ENCODE measurements at places on chromosomes 6 and 20.

DNA sequence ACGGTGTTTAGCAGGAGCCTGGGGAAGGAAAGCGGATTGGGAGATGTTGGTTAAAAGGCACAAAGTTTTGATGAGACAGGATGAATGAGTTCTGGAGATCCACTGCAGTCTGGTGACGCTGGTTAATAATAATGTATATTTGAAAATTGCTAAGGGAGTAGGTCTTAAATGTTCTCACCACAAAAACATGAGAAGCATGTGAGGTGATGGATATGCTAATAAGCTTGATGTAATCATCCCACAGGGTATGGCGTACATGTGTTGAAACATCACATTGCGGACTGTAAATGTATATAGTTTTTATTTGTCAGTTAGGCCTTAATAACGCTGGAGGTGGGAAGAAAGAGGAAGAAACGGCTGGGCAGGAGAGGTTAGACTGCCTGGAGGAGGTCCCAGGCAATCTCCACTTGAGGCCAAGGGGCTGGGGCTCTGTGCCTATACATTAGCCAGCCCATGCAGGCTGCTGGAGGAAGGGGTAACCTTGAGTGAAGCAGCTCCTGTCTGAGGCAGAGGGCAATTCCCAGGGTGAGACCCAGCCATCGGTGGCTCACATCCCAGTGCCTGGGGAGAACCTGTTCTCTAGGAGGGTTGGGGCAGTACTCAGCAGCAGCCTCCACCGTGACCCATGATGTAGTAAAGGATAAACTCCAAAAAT, 188.2 kb upstream of the QKI start:
- no peak for DNase-seq

DNA sequence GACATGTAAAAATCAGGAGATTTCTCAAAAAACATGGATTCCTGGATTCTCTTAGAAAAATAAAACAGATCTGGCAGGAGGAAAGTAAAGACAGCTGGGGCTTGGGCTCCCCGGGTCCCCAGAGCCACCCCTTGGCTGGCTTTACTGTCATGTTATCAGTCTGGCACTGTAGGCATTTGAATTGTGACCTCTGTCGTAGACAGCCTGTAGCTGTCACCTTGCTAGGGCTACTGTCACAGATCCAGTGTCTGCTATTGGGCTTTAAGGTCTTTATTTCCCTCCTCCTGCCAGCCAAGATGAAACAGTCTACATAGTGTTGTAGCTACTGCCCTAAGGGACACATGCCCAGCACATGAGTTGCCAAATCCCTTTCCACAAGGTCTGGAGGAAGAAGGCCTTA, 37.5 kb downstream of the ABRACL start:
- no peak for DNase-seq

DNA sequence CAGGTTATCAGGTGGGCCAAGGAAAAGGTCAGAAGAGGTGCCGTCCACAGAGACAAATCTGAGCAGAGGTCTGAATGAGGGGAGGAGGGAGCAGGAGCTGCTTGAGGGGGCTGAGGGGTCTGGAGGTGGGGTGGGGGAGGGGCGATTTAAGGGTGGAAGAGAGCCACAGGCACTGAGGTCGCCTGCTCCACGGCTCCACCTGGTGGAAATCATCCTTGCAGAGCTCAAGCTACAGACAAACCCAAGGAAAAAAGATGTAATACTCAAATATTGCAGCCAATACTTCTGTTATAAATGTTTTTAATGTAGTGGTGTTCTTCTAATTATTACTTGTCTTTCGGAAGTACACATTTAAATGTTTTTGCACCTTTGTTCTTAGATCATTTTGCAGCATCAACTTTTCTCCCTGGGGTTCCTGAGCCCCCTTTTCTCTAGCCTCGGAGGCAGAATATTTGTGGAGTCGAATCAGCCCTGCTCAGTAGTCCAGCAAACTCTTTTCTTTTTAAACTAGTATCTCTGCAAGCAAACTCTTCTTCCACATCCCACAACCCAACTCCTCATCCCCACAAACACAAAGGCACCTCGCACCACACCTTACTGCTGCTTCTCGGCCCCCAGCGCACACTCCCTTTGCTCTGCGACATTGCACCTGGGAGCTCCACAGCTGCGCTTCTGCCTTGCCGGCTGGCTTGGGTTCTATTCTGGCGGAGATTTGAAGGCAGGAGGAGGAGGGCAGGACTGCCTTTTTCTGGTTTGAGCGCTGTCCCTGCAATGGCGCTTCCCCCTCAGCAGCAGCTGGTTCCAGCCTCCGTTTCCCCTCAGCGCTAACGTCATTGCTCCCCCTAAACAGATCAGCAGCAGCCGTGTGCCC, 51.0 kb upstream of the TFAP2A start:
- no peak for DNase-seq

- DNase-seq = no peak
Observed at GRCh38 chr20:36434383-36434782, 106.9 kb upstream of the MYL9 start.

DNA sequence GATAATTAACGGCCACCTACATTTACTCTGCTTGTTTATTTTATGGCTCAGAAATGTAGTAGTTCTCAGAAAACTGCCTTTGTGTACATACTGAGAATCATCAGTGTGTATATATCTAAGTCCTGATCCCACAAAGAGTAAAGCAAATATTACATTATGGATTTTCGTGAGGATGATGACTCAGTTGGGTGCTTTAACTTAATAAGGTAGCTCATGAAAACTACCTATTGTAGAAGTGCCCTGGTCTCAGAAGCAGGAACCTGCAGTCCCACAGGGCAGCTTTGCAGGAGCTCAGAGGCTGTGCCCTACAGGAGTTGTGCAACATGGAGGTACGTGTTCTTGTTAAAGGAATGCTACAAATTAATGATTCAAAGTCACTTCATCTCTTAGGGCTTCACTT, 108.2 kb downstream of the PLG start:
- no peak for DNase-seq

DNA sequence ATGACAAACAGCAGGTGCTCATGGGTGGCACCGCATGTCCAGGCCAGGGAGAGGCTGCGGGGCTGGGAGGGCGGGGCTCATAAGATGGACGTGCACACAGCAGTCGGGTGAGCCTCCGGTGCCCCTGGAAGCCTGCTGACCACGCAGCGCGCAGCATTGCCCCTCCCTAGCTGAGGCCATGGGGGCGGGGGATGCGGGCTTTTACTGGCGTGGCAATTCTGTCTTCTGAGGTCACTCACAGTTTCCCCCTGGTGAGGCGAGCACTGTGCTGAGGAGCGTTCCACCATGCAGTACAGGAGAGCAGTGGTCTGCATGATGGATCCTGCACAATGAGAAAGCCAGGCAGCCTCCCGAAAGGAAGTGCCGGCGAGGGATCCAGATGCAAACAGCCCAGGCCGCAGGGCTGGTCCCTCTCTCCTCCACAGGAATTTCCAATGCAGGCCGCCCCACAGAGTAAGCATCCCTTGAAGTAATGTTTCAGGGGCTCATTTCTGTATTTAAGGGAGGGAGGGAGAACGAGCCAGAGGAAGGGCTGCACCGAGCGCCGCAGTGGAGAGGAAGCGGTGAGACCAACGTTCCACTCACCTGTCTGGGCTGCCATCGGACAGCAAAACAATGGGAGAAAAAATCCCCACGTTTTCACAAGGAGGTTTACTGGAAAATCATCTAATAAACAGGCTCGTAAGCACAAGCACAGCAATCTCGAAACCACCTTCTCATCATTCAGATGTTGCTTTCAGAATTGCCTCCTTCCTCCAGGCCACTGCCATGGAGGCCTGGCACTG, 56.0 kb downstream of the IRF4 start:
- no peak for DNase-seq

DNA sequence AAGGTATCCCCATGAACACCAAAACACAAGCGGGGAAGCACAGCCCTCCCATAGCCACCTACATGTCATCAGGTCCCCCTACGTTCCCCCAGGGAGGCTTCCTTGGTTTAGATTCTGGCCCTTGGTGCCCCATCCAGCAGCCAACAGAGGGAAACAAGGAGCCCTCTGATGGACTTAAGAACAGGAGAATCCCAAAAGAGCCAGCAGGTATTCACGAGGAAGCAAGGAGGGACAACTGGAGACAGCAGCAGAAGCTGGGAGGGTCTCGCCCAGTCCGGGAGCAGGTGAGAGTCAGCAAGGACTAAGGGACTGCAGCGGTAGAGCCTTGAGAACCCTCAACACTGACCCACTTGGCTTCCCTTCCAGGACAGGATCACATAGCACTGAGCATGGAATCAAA, 58.4 kb upstream of the TOP1 start:
- DNase-seq = no peak

DNA sequence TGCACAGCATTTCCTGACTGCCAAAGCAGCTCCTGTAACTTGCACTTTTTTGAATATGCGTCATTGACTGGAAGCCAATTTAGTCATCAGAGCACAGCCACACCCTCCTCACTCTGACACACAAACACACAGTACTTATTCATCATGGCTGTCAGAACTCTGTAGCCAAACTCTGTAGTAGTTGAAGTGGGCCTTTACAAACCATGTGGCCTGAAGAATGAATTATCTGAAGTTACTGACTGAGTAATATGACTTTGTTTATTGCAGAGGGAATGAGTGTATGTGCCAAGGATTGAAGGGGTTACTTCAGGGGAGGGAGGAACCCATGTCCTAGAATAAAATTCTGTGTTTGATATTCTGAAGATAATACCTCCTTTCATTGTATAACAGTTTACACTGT, 102.7 kb downstream of the FIG4 start:
- no peak for DNase-seq

DNA sequence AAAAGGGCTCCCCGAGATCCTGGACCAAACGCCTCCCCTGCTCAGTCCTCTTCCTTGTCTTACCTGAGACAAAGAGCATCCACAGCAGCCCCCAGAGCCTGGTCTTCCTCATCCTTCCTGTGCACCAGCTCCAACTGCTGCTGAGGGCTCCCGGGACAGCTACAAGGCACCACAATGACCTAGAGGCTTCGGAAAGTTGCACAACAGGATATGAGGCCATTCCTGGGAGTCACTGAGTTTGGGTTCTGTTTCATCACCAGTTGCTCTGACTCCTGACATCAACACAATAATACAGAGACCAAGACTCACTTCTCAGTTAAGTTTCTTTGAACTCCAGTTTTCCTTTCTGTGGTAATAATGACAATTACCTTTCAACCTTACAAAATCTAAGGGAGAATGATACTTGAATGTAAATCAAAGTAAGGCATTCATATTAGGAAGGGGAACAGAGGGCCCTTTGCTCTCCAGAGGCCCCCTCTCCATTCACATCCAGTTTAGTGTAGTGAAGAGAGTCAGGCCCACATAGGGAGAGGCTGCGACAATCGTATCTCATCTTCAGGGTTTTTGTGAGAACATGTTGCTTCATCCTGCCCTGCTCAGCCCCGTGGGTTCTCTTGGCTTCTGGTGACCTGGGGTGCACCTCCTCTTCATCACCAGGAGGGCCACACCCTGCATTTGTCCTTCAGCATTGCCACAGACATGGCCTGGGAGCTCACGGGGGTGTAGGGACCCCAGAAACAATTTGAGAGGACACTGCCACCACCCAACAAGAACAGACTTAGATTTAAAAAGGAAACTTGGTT, at the start of gene TREM1:
TSS of gene TREM1 (minus strand) at position 139 of the 803 bp plus-strand sequence. CDS start at position 112, 27 bp downstream.
- no peak for DNase-seq

DNA sequence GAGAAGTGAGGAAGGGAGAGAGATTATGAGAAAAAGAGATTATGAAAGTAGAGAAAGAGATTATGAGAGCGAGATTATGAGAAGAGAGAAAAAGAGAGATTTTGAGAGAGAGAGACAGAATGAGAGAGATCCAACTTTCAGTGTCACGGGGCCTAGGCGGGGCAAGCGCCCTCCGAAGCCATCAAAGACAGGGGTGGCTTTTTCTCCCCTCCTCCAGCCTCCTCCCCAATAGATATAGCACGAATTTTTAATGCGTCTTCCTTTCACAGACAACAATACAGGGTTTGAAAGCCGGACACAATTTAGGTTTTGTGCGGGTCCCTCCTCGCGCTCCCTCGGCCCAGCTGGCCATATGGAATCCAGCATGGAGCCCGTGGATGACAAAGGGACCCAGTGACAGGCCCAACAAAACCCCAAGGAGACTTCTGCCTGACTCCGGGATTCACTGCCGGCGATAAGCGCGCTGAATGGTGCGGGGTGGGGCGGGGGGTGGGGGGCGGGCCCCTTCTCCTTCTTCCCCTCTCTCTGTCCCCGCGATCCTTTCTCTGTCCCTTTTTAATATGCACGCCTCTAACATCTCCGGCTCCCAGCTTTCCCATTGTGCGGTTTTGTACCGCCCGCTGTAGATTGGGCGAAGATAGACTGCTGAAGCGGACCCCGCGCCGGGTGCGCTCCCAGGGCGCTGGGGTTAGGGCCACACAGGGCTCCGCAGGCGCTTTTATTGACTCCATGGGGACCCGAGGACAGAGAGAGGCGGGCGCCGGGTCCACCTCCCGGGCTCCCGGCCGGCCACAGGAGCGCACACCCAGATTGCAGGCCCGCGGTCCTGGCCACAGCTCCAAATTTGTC, 5.4 kb downstream of the NKX2-2 start:
- peak; percentile 79 for DNase-seq

- no peak for DNase-seq
Observed at GRCh38 chr6:118680452-118681095, 29.2 kb upstream of the CEP85L start.

DNA sequence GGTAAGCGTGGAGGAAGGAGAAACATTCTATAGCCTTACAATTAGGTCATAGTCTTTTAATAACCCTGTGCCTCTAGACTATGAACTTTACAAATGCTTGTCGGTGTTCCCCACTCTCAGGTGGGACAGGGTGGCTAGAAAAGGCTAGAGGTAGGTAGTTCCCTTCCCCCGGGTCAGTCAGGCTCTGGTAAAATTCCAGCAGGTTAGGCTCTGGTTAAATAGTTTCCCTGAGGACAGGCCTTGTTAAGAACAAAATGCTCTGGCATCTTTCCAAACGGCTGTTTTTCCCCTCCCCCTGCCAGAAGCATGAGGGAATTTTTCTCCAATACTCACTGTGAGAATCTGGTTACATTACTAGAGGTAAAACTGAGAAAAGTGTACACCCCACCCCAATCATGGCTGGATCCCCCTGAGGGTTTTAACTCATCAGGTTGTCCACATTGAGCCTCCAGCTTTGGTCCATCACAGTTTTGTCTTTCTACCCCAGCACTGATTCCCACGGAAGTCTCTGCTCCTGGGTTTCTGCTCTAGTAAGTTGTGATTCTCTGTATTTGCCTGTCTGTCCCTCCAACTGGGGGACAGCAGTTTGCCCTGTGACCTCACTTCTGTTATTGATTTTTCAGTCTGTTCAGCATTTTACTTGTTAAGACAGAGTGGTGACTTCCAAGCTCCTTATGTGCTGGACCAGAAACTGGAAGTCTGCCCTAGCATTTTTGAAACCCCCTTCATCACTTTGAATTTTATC, 84.7 kb upstream of the ADGRF1 start:
- DNase-seq = no peak

DNA sequence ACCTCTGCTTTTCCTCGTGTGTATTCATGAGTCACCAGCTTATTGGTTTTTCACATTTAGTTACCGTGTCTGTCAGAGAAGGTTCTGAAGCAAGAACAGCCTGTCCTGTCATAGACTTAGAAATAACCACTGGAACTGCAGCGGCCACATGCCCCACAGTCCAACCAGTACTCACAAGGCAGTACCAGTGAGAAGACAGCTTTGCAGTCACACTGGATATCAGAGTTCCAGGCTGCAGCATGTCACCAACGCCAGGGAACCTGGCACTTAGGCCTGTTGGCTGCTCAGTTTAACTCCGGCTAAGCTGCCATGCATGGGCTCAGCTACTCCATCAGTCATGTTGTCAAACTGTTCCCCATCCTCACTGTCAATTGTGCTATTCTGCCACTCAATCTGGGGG, 40.1 kb downstream of the ADNP start:
- no peak for DNase-seq
